Frontal cortex (tissue), 4 donors: ENCODE measurements at places on chromosomes 16 and 17. TPM values are rescaled to one million over a fixed set of nuclear protein-coding genes. Genes with fewer than 3 reads are reported as not detected.

GRCh38 chr16:4511441-4512082 is 27.0 kb downstream of the CDIP1 start:
- peak; percentile 61 for DNase-seq

GRCh38 chr17:50560931-50561745 is 623 bp downstream of the CACNA1G start:
- no peak for DNase-seq

- DNase-seq: no peak
Measured at GRCh38 chr16:56424791-56425438, 430 bp downstream of the AMFR start.

- no peak for DNase-seq
Measured at GRCh38 chr17:59756236-59756818, 48.9 kb downstream of the VMP1 start.

- no peak for DNase-seq
Measured at GRCh38 chr17:75130059-75130631, 1.4 kb downstream of the NT5C start.

GRCh38 chr16:49987381-49987780 is 37.6 kb upstream of the CNEP1R1 start:
- no peak for DNase-seq

DNA sequence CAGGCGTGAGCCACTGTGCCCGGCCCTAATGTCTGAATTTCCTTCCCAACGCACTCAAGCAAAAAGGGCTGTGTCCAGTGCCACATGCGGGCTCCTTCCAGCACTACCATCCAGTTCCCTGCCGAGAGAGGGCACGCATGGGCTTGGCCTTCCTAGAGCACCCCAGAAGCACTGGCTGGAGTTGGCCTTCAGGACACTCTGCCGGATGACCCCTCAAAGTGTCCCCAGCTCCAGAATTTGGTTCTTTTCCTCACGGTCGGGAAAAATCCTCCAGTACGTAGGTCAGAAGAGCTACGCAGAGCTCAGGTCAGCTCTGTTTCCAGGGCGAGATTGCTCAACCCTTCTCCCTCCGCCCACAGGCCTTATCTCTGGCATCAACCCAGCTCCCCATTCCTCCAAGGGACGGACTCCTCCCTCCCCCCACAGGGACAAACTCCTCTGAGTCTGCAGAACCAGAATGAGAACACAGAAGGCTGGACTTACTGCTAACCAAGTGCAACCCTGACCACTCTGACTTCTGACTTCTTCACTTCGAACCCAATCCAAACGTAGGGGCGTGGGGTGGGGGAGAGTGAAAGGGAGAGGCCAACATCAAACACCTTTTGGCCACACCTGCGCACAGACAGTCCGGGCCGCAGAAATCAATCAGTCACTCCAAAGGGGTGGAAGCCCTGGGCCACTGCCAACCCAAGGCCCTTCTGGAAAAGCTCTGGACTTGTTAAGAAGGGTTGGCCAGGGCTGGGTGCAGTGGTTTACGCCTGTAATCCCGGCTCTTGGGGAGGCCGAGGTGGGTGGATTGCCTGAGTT is 3.6 kb downstream of the CDC42EP4 start:
- no peak for DNase-seq

- no peak for DNase-seq
Measured at GRCh38 chr16:27511657-27512448, 37.9 kb downstream of the GTF3C1 start.

DNA sequence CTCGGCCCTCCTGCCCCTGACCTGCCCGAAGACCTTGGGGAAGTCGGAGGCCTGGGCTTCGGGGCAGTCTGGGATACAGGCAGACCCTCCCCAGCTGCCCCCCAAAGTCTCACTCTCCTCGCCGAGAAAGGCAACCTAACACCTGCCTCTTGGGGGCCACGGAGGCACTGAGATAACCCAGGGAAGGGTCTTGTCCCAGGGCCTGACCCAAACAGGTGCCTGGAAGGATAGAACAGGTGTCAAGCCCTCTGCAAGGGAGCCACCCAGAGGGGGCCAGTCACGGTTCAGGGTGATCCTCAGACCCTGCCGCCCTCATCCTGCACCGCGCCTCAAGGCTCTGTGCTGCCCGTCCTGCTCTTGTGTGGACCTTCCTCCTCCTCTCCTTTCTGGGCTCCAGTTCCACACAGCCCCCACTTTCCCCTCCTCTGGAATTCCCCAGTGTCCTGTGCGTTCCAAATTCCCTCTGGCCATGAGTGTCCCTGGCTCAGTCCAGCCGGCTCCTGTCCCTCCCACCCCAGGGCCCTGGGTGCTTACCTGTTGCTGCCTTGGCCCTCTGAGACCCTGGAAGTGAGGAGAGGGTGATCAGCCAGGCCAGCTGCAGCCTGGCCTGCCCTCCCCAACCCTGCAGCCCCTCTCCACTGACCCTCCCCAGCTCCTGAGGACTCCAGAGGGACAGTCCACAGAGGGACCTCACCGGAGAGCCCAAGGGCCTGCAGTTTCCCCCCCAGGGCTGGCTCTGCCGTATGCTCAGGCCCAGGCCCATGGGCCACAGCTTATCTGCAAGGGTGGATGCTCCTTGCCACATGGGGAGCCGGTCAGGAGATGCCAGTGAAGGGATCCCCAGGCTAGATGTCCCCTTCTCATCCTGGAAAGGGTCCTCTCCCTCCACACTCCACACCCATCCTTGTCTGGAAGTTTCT is 3.8 kb downstream of the PRSS27 start:
- no peak for DNase-seq

GRCh38 chr17:28325211-28325610 is 6.2 kb downstream of the TMEM97 start:
- DNase-seq: no peak

DNA sequence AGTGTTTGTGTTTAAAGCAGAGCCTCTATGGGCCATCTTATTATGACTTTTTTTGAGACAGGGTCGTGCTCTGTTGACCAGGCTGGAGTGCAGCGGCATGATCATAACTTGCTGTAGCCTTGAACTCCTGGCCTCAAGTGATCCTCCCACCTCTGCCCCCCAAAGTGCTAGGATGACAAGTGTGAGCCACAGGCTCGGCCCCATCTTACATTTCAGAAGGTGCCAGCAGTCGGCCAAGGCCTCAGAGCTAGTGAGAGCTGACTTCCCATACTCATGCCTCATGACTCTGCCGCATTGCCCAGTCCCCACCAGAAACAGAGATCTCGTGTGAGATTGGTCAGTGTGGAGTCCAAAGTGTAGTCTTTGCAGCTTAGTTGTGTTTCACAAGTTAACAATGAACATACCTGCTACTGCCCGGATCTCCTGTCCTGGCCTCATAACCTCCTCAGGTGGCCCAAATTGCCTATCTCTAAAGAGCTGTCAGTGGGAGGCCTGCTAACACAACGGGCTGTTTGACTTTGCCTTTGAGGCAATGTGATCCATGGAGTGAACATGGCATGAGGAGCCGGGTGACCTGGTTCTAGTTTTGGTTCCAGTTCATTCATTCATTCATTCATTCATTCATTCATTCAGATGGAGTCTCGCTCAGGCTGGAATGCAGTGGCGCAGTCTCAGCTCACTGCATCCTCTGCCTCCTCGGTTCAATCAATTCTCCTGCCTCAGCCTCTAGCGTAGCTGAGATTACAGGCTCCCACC is 13.7 kb downstream of the MINK1 start:
- DNase-seq: no peak

- DNase-seq: no peak
Measured at GRCh38 chr16:65772134-65772732, 594.3 kb upstream of the CDH5 start.

DNA sequence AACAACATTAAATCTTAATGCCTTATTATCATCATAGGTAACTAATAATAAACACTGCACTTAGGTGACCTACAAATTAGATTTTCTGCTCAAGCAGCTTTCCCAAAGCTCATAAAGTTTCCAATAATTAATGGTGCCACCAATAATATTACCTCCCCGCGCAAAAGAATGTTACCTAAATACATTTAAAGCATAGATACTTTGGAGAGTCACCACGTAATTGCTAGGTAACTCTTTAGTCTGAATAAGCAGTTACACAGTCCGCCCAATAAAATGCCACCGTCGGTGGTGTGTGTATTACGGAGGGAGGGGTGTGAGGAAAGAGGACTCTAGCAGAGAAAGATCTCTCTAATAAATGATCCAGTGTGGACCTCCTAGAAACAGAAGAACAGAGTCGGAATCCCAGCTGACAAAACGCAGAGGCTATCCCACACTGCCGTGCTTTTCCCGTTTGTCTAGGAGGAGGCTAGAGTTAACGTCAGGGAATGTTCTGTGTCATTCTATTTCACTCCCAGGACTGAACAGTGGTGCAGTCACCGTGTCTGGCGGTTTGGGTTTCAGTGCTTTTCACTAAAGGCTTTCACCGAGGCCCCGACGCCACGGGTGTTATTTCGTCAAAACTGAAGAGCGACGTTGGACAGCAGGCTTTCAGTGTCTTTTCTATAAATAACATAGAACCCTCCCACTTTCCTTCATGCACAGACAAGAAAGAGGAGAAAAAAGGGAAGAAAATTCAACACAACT is 630 bp downstream of the RNFT1 start:
- DNase-seq: peak; percentile 49

DNA sequence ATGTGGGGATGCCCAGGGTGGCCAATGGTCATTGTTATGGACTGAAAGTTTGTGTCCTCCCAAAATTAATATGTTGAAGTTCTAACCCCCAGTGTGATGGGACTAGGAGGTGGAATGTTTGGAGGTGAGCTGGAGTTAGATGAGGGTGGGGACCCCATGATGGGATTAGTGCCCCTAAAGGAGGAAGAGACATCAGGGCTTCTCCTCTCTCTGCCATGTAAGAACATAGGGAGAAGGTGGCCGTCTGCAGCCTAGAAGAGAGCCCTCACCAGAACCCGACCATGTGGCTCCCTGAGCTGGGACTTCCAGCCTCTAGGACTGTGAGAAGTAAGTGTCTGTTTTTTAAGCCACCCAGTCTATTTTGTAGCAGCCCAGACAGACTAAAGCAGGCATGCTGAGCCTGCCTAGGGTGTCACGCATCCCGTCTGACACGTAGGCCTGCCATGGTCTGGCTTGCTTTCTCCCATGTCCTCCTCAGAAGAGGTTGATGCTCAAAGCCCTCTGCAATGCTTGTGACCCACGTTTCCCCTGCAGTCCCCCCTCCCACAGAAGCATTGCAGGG is 4.0 kb upstream of the PRPSAP1 start:
- no peak for DNase-seq

GRCh38 chr16:75250089-75250808 is 1.2 kb downstream of the BCAR1 start:
- DNase-seq: no peak

GRCh38 chr17:38891441-38891840 is 21.6 kb downstream of the LASP1 start:
- DNase-seq: no peak

GRCh38 chr17:57577751-57578607 is 167.1 kb downstream of the CCDC182 start:
- no peak for DNase-seq

DNA sequence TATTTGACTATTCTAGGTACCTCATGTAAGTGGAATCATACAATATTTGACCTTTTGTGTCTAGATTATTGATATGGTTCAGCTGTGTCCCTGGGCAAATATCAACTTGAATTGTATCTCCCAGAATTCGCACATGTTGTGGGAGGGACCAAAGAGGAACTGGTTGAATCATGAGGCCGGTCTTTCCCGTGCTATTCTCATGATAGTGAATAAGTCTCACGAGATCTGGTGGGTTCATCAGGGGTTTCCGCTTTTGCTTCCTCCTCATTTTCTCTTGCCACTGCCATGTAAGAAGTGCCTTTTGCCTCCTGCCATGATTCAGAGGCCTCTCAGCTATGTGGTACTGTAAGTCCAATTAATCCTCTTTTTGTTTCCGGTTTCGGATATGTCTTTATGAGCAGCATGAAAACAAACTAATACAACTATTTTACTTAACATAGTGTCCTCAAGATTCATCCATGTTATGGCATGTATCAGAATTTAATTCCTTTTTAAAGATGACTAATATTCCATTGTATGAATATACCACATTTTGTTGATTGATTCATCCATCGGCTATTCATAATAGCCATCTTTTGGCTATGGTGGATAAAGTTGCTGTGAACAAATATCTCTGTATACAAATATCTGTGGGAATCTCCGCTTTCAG is 129.1 kb downstream of the FTO start:
- DNase-seq: no peak

PLA2G10 gene
- not detected for total RNA-seq

FOXN1 gene
- not detected for total RNA-seq

DHRS13 gene
- 28.9 TPM for total RNA-seq

CHRNE gene
- total RNA-seq: 0.82 TPM

EPX gene
- total RNA-seq: not detected

C16orf54 gene
- 0.41 TPM for total RNA-seq

GCGR gene
- total RNA-seq: not detected

ITPRIPL2 gene
- total RNA-seq: 3.3 TPM

AGRP gene
- total RNA-seq: not detected

FBXW10 gene
- total RNA-seq: 0.82 TPM

ASPHD1 gene
- total RNA-seq: 9.4 TPM

KRT28 gene
- total RNA-seq: not detected

MFAP4 gene
- 0.82 TPM for total RNA-seq

CHMP6 gene
- 10.2 TPM for total RNA-seq
